ENCODE measurements at places on chromosomes 5 and 9. TPM values are rescaled to one million over a fixed set of nuclear protein-coding genes. Genes with fewer than 3 reads are reported as not detected.
A peak's percentile ranks its signal among the peaks of the same experiment; 100 is the strongest.

The TNFSF15 gene
- total RNA-seq, result 0.03 TPM

The NDST1 gene
- 67.6 TPM for total RNA-seq

The TCF7 gene
- 2.2 TPM for total RNA-seq

The FAM221B gene
- not detected for total RNA-seq

GRCh38 chr9:114284316-114285060 is 38.4 kb upstream of the ORM1 start:
- peak; percentile 73 for DNase-seq

DNA sequence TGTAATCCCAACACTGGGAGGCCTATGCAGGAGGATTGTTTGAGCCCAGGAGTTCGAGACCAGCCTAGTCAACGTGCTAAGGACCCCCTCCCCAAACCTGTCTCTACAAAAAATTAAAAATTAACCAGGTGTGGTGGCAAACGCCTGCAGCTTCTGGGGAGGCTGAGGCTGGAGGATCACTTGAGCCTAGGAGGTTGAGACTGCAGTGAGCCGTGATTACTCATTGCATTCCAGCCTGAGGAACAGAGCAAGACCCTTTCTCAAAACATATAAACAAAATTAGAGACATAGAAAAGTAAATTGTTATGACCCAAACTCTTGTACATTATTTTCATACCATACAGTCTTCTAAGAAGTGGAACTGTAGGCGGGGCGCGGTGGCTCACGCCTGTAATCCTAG is 1.1 kb downstream of the GPR107 start:
- DNase-seq, result no peak

GRCh38 chr9:129441852-129442251 is 179.0 kb downstream of the C9orf50 start:
- no peak for DNase-seq

GRCh38 chr5:44885903-44886302 is 77.2 kb downstream of the MRPS30 start:
- DNase-seq, result no peak

DNA sequence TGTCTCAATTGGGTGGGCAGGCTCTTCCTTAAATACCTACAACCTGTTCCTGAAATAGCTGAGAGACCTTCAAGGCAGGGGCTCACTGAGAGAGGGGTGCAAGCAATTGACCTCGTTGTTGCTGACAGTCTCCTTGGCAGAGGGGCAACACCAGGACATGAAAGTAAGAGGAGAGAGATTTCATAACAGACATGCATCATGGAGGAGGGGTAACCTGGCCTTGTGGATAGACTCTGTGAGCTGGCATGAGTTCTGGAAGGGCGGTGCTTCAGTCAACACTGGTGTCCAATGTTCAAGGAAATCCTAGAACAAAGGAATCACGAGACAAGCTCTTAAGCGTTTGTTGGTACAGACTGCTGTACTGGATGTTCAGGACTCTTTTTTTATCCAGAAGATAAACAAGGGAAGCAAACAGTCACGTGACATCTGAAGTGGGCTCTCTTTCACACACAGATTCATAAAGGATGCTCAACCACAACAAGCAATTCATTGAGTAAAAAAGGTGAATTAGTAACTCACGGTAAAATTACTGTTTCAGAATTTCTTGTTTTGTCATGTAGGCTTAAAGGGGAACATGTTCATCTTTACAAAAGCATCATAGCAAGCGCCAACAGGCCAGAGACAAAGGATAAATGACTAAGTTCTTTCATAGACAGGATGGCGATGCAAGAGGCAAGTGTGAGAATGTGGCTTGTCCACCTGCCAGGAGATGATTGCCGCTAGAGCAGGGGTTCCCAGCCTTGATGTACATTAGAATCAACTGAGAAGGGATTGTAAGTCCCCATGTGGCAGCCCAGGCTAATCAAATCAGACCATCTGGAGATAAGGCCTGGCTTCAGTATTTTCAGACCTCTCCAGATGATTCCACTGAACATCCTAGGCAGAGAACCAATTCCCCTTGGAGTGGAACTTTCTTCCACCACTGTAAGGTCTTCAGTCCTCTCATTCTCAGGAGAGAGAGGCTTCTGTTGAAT is 20.7 kb downstream of the ANKRA2 start:
- DNase-seq, result no peak

- no peak for DNase-seq
Observed at GRCh38 chr5:67773411-67774266, 441.9 kb upstream of the PIK3R1 start.

DNA sequence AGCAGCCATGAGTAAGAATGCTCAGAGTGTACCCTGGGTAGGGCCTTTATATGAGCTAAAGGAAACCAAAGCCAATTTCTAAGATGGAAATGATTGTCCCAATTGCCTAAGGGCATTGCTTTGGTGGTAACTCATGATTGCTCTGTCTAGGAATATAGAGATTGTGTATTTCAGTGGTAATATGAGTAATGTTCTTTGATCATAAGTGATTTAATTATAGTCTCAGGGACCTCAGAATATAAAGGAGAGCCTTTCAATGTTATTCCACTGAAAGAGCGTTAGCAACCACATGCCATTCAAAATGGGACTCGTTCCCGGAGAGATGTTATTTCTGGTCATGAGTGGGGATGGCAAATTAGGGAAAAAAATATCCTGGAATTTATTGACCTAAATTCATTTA is 340.5 kb downstream of the ARHGEF28 start:
- DNase-seq, result no peak

GRCh38 chr9:34589636-34590380 is at the start of gene CNTFR:
TSS of gene CNTFR (minus strand) at chr9:34589724. CDS start at chr9:34568981, 20,743 bp downstream.
- DNase-seq, result no peak

DNA sequence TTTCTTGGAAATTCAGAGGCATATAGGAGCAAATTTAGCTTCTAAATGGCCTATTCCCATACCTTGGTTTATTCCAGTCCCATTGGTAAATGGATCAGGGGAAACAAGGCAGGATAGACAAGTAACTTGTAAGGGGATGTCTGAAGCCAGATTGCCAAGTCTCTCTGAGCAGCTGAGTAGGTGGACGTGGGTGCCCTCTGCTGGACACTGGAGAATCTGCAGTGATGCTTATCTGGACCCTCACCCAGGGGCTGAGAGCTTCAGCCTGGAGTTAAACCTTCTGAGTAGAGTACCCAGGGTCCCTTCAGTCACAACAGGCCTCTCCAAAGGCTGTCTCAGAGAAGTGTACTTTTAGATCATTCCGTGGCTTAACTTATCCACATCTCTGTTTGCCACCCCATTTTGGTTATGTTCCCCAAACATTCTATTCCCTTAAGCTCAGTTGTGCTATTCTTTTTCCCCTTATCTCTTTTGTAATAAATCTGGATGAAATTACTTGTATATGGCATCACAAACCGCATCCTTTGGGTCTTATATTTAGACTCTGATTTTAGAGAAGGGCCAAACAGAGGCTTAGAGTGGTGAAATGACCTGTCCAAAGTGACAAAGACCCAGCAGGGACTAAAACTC is 218.3 kb upstream of the GLRA1 start:
- DNase-seq, result no peak

- no peak for DNase-seq
Observed at GRCh38 chr9:129761293-129761900, 8.6 kb upstream of the PTGES start.

DNA sequence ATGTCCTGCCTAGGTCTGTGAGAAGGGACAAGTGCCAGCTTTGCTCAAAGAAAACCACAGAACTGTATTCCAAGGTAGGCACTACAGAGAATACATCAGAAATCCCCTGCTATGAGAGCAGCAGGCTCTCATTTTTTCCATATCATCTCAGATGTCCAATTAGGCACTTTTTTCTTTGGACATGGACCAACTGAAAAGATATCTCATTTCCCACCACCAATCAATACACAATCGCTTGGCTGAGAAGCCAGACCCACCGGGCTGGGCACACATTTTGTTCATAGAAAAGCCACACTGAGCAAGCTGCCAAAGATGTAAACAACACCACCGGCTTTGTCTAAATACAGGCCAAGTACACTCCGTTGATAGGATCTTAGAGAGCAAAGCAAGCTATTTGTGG is 25.9 kb downstream of the STOM start:
- DNase-seq, result no peak

DNA sequence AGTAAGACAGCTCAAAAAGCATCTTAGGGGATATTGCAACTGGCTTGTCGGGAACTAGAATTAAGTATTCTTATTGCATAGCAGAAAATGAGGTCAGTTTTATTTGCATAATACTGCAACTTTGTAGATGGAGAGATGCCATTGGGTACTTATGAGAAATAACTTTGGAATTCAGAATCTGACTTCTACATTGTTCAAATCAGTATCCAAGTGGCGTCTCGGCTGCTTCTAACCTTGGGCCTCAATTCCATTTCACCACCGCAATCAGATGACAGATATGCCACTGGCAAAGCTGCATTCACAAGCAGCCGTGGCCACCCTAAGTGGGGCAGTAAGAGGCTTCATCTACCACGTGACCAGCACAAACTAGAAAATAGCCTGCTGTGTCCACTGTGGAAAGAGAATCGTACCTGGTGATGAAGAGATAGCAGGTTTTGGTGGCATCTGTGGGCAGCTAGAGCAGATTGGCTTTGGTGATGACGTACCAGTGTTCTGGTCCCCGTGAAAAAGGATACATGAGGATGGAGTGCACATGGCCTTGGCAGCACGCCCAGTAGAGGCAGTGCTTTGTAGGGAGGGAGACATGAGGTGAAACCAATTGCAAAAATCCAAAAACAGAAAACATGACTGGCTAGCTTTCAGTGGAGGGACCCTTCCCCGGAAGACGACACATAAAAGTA is 116.6 kb downstream of the KLHL3 start:
- peak; percentile 87 for DNase-seq

GRCh38 chr5:172690258-172691075 is 49.4 kb downstream of the NEURL1B start:
- DNase-seq, result no peak

- DNase-seq, result no peak
Observed at GRCh38 chr9:107833295-107833694, 343.7 kb upstream of the KLF4 start.

DNA sequence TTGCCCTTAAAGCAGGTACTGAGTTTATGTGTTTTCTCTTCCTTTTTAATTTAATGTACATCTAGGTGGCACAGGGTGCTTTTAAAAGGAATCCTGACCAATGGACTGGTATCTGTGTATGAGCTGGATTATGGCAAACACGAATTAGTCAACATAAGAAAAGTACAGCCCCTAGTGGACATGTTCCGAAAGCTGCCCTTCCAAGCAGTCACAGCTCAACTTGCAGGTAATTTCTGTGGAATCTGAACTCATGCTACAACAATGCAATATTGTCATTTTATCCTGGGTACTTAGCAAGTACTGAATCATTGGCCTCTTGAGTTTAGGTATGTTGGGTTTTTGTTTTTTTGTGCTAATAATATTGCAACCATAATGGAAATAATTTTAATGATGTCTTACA is 14.4 kb upstream of the TMOD1 start:
- DNase-seq, result no peak
